Frontal cortex (tissue), 4 donors: ENCODE measurements at places on chromosomes 3 and 15.

DNA sequence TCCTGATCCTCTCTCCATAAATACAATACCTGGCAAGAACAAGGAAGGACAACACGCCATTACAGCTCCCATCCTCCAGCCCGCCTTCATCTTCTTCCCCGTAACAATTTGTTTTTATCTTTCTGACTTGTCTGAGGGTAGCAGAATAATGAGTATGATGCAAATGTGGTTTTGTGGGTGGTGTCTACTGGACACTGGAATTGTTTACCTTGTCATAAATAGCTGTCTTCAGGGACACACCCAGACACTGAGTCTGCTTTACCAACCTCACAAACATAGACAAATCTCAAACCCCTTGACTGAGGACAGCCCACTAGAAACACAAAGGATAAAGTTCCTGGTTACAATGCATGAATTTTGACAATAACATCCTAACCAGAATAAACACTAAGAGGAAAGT lies 13.4 kb downstream of the WDR72 start:
- DNase-seq, result no peak

- no peak for DNase-seq
Observed at GRCh38 chr3:56257826-56258225, 210.4 kb downstream of the ERC2 start.

DNA sequence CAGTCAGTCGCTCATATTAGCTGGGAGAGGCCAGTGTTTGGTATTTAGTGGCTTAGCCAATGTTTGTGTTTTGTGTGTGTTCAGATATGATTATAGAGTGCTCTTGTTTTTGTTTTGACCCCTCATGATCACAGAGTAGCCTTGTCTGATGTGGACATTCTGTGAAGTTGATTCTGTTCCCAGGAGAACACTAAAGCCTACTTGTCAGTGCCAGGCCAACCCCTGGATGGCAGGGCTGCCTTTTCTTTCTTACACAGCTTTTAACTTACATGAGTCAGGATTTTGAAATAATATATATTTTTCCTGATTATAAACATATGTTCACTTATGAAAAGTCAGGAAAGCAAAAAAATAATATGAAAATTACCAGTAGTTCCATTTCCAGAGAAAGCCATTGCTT lies 11.9 kb downstream of the CFAP161 start:
- no peak for DNase-seq

GRCh38 chr3:15165061-15165460 lies 41.0 kb upstream of the CAPN7 start:
- no peak for DNase-seq

DNA sequence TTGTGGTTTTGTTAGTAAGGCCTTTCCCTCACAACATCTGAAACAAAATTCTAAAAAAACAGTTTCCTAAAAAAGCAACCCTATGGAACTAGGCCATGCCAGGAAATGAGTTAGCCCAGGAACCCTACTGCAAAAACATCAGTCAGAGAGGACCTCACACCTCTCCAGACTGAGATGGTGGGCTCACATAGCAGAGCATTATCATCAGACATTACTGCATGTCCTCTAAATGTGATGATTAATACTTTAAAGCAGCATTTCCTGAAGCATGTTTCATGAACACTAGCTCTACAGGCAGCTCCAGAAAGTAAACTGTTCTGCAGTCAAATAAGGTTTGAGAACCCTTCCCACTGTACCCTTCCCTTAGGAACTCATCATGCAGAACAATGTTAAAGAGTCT lies 232.3 kb upstream of the MRPL3 start:
- DNase-seq, result no peak

DNA sequence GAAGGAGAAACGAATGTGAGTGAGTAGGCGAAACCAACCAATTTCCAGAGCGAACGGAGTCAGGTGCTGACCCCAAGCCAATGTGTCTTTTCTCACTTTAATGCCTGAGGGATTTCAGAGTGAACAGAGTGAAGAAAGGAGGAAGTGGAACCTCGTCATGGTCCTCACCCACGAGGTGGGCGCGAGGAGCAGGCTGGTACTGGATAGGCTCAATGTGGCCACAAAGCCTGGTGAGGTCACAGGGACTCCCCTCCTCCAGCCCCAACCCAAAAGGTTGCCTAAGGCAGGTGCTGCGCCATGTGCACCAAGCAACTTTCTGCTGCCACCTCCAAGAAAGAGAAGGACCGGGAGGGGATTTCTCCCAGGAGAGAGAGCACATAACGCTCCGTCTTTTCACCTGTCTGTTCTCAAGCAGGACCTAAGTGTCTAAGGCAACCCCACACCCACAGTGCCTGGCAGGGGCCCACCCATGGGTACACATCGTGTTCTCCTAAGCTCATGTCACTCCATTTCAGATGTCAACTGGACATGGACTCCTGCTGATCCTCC lies 3.8 kb downstream of the NRROS start:
- DNase-seq, result no peak

GRCh38 chr3:123329636-123330340 lies 119.1 kb downstream of the ADCY5 start:
- DNase-seq, result no peak

DNA sequence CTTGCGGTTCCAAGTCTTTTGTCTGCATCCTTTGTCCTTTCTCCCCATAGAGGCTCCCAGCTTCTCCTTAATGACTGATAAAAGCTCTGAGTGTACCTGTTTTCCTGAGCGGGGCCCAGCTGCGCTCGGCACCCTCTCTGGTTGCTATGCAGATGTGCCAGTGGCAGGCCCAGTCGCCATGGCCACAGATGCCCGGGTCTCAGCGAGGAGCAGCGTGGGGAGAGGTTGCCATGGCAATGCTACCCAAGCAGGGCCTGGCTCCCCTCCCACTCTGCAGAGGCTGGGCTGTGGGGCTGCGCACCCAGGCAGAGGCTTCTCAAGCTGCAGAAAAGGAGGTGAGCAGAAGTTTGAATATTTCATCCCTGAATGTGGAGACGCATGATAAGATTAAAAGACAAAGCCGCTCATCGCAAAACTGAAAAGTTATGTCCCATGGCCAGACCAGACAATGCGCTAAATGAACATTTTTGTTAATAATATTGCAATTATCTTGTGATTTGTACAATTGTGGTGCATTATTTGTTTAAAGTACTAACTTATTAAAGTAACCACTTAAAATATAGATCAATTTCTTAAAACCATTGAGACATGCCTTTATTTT lies 66.1 kb downstream of the TPRA1 start:
- DNase-seq, result no peak

DNA sequence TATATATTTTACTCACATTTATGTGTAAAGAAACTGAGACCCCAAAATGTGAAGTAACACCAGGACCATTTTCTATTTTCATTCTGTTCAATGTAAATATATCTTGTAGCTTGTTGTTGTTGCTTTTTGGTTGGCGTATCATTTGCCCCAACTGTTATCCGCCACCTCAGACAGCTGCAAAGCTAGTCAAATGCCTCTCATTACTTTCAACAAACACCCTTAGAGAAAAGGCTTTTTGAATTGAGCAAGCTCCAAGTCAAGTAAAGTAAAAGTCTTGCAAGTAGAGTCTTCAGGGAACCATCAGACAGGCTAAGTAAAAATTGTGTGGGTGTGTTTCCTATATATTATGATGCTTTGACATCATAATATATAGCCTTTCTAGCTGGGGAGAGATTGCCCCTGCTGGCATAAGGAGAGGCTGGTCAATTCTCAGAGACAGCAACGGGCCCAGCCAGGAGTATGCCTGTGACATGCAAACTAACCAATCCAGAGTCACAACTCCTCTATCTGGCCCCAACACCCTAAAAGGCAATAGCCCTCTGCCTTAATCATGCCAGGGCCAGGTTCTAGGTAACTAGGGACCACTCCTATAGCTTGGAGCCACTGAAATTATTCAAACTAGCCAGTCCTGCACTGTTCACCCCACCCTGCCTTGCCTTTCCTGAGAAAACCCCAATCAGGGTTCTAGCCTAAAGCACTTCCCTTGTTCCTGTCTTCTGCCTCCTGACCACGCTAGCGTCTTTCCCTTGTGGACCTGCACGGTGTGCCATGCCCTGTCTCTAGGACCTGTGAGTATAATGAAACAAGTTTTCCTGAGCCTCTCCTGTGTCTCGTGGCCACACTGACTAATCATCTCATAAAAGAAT lies 75.6 kb downstream of the RAD18 start:
- DNase-seq, result no peak

GRCh38 chr15:49085696-49086459 lies 39.6 kb upstream of the SECISBP2L start:
- no peak for DNase-seq

DNA sequence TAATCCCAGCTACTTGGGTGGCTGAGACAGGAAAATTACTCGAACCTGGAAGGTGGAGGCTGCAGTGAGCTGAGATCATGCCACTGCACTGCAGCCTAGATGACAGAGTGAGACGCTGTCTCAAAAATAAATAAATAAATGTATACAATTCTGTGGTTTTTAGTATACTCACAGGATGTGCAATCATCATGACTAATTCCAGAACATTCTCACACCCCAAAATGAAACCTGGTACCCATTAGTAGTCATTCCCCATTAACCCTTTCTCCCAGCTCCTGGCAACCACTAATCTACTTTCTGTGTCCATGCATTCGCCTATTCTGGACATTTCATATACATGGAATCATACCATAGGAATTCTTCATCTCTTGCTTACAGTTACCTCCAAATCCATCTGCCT lies 44.5 kb downstream of the LRRFIP2 start:
- DNase-seq, result no peak

GRCh38 chr15:35499723-35500122 lies 46.2 kb downstream of the DPH6 start:
- DNase-seq, result no peak

DNA sequence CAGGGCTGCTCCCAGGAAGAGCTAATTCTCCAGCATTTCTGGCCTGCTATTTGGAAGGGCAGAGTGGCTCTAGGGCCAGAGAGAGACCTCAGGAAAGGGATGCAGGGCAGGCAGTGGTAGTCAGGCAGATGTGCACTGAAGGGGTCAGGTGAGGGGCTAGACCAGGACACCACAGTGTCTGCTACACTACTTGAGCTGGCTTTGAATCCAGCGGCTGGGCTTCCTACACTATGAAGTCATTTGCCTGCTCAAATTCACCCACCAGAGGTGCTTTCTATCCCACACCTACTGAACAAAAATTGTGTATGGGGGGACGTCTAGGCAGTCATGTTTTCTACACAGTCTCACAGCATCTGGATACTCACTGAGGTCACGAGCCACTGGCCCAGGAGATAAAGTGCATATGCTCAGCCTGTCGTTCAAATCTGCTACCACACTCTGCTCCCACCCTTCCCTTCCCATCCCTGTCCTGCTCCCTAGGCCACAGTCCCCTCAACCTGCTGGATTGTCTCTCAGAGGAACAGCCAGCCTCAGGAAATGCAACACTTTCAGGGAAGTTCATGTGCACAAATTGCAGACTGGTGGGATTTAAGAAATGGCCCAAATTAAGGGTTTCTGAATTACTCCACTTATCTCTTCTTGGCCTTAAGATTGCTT lies 49.9 kb upstream of the SLC6A11 start:
- no peak for DNase-seq

DNA sequence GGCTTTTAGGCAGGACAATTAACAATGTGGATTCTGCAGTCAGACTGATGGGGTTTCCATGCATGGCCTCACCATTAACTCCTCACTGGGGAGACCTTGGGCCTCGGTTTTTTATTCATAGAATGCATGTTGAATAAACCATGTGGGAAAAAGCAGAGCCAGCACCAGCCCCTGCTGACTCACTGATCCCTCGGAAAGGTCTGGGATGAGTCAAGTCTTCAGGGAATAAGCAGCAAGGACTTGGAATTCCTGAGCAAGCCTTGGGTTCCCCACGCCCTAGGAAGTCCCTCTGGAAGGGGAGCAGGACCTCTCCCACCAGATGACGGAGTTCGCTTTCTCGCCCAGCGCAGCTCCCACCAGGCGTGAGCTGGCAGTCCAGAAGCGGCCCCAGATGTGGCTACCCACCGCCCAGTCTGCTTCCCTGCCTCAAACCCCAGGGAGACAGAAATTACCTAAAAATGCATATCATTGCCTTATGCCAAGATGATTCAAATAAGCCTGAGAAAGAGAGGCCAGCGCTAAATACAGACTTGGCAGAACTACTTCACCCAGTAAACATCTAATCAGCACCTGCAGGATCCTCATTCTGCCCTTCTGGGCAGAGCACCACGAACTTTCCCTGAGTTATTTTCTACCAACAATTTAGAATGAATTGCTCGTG lies 45.4 kb downstream of the BTD start:
- DNase-seq, result no peak

DNA sequence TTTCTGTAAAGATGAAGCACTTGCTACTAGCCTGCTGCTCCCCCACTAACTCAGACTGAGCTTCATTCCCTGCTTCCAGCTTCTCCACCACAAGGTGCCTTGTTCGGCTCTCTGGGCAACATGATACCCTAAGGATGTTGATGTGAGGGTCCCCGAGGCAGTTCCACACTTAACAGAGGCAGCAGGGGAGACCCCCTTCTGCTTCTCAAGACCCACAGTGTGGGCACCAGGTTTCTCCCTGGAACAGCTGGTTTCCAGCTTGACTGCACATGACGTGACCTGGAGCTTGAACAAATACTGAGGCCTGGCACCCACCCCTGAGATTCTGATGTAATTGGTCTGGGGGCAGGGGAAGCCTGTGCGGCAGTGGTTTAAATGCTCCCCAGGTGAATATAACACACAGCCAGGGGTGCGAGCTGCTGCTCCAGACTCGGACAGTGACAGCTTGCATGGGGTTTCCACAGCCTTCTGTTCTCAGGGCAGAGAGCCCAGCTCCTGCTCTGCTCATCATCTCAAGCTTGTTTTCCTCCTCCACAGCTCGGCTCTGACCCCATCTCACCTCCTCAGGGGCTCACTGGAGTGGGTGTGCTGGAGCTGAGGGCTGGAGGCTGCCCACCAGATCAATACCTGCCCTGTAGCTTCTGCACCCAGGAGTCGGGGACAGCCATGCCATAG lies 95.0 kb upstream of the HACD2 start:
- DNase-seq, result no peak

- peak; percentile 89 for DNase-seq
Observed at GRCh38 chr3:52220380-52221026, 4.9 kb downstream of the TLR9 start.

DNA sequence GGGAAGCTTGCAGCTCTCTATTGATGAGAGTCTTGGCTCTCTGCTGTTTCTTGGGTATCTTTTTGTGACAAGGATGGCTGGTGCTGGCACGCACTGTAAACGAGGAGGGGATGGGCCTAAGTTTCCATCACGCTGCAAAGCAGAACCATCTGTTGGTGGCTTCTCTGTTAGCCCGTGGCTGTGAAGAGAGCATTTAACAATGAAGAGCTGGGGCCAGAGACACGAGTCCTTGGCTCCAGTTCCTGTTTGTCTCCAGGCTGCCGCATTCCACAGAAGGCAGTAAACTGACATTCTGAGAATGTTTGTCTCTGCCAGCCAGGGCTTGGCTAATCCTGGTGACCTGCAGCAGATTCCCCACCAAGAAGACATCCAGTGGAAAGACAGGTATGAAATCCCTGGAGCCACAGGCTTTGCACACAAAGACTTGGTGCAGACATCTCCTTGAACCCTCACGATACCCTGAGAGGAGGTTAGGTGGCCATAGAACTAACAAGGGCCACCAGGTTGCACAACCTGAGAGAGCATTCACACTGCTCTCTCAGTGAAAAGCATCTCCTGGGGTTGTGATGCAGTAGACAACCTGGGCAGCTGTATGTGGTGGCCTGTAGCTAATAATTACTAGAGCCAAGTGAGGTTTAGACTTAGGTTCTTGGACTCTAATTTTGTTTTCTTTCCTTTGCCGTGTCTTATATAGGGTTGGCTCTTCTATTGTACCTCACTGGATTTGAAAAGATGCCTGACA lies 130.9 kb downstream of the ASB7 start:
- no peak for DNase-seq
